ENCODE measurements at places on chromosomes 6 and 20.

- DNase-seq = no peak
Measured at GRCh38 chr20:49575551-49576060, 7.7 kb upstream of the PTGIS start.

GRCh38 chr6:3928111-3928510 lies 78.9 kb downstream of the FAM50B start:
- no peak for DNase-seq

DNA sequence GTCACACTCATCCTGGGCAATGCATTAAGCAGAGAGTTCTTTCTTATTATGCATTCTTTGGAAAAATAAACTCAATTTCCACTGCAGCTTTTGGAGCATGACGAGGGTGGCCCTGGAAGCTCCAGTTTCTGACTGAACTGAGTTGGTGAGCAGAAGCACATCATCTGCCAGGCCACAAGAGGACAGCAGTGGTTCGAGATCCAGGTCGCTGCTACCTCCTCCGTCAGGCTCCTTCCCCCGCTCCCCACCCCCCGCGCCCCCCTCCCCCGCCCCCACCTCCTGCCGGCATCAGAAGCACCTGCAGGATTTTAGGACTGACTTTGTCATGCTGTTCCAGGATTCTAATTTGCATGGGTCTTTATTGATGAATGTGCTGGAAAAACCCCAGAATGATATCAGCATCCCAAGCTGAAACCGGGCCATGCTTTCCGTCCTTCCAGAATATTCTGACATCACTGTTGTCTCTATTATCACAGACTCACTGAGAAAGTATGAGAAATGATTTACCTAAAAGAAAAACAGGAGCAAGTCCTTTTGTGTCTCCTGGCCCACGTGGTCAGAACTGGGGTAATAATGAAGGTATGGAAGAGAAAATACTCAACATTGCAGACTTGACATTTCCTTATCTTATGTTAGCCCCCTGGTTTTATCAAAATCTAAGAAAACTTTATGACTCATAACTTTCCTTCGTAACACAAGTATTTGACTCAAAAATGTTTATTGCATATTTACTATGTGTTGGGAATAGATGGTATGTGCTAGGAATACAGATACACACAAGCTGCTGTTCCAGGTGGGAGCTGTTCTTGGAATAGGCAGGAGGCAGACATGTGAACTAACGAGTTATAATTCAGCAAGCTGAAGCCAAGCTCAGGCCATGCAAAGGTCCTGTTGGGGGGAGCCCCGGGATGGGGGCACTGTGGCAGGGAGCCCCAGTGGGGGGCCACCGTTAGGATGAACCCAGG lies 220.2 kb upstream of the EXOC2 start:
- no peak for DNase-seq

DNA sequence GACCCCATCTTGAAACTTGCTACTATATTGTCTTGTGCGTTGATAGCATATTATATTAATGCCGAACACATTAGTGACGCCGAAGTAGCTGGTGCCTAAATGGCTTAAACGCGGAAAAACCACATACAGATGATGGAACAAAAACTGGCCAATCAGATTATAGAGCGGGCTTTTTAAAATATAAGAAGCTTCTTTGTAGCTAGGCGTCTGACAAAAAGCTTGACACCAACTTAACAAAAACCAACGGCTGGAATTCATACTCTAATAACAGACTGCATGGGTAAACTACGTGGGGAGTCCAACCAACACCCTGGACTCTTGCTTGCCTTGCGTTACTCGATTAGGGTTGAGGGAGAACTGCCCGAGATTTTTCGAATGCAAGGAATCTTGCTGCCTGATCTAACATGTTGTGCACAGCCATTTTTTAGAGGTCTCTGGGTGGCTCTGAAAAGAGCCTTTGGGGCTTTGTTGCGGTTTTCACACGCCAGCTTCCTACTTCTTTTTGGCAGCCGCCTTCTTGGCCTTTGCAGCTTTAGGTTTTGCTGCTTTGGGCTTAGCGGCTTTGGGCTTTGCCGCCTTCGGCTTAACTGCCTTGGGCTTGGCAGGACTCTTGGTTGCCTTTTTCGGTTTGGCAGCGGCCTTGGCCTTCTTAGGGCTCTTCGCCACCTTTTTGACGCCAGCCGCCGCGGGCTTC lies 45.7 kb downstream of the OR2B2 start:
- DNase-seq = peak; percentile 15

- no peak for DNase-seq
Measured at GRCh38 chr6:148401571-148401970, 58.9 kb downstream of the SASH1 start.

- no peak for DNase-seq
Measured at GRCh38 chr6:70412252-70413113, 825 bp upstream of the FAM135A start.

- no peak for DNase-seq
Measured at GRCh38 chr6:80553071-80553740, 446.7 kb downstream of the BCKDHB start.

- peak; percentile 57 for DNase-seq
Measured at GRCh38 chr6:31558631-31559500, 11.5 kb downstream of the NFKBIL1 start.

DNA sequence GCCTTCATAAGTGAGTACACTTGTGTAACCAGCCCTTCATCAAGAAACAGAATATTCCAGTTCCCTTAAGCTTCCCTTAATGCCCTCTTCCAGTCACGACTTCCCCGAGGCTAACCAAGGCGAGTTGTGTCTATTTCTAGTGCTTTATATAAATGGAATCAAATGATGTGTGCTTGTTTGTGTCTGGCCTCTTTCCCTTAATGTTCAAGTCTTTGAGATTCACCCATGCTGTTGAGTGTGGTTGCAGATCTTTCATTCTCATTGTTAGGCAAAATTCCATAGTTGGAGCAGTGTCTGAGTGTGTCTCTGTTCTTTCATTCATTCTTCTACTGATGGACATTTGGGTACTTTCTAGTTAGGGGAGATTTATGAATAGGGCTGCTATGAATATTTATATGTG lies 135.0 kb downstream of the CEBPB start:
- DNase-seq = no peak

DNA sequence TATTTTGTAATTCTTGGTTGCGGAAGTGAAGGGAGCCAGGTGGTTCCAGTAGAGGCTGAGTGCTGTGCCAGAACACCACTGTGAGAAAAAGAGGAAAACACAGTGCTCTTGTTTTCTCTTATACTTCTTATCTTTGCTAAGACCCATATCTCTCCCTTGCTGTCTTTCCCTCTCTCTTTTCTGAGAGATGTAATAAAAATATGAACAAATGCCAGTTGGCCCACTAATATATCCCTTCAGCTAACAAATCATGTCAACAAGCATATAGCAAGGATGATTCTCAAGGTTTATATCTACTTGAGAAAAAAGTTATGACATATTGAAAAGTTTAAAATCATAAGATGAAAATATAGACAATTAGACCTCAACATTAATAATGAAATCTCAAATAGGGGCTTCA lies 758.3 kb downstream of the HDGFL1 start:
- DNase-seq = no peak

GRCh38 chr6:41518118-41518517 lies 28.1 kb upstream of the FOXP4 start:
- no peak for DNase-seq

- no peak for DNase-seq
Measured at GRCh38 chr20:13341737-13342393, 120.8 kb downstream of the ISM1 start.

DNA sequence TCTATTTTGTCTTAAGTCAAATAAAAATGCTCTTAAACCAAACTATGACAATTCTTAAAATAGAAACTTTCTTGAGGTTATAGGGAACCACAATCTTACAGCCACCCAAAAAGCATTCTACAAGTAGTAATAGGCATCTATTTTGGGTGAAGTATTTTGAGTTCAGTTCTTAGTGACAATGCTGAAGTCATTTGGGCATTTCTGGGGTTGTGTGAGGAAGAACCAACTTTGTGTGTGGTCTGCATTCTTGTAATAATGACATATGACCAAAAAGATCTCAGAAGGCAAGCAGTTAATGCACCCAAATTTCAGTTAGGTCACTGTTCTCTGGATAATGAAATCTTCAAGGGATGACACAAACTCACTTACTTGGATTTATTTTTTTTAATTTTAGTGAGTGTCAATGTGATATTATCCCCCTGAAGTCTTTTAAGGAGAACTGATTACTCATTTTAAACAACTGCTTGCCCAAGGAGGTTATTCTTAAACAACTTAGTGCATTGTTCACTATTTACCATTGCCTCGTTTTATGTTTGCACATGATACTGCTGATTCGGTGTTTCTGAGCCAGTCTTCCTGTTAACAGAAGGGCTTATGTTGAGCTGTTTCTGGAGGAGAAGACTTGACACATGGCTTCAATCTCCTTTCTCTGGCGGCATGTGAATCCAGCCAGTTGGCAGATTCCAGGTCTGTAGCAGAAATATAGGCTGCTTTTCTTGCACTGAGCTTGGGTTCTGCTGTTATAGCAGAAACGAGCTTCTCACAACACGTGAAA lies 618.9 kb downstream of the BCKDHB start:
- DNase-seq = no peak

DNA sequence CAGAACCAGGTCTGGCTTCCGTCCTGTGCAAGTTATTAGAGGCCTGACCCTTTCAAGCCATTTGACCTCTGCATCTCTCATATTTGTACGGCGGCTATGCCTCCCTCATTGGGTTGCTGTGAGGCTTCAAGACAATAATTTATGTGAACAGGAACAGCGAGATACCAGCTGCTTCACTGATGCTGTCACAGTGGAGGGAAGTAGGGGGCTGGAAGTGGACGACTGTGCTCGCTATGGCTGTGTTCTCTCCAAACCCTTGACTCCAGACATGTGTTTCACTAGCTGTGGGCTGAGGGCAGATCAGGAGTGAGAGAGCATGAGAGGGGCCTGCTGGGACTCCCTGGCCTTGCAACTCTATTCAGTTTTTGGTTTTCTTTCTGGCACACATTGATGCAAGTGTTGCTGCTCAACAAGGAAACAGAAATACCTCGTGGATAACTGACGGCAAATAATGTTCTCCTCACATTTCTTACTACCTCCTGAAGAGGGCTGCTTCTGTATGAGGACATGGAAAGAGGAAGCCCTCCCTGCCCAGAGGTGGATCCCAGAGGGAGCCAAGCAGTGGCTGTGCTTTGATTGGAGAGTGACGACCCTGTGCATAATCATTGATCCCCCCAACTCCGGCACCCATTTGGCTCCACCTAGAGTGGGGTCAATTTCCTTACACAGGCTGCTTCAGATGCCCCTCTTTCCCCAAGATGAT lies 34.7 kb upstream of the SCP2D1 start:
- no peak for DNase-seq

GRCh38 chr6:8113131-8113654 lies 10.8 kb upstream of the EEF1E1 start:
- DNase-seq = no peak
